RCC 7860 (cell line): ENCODE measurements at places on chromosomes 16 and 17.

DNA sequence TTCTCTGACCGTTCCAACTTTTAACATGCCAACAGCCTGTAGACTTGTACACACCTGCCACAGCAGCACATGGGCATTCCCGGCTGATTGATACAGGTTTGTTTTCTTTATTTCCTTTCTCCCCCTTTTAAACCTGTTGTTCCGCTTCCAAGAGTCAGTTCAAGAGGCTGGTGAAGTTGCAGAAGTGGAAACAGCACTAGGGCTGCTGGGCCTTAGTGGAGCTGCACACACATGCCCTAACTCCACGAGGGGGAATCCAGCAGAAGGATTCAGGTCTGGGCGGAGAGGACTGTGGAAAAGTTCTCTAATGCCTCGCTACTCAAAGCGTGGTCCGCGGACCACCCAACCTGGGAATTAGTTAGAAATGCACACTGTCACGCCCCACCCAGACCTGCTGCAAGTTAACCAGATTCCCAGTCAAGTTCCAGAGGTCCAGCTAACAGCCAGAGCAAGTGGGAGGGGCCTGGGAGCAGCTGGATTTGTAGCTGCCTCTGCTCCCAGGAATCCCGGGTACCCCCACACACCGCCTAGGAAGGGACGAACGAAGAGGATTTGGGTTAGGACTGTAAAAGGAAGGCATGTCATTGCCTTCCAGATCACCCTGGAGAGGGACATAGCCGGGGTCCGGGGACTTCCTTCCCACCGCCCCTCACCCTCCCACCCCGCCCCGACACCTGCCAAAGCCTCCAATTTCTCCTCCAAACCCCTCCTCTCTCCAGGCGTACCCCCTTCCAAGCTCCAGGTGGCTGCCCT is 542 bp downstream of the SLC39A11 start:
- peak; percentile 11 for DNase-seq

- DNase-seq, result no peak
Observed at GRCh38 chr17:81398832-81399411, 3.7 kb downstream of the BAHCC1 start.

GRCh38 chr16:59351305-59351903 is 617.3 kb upstream of the GOT2 start:
- no peak for DNase-seq

- DNase-seq, result peak; percentile 38
Observed at GRCh38 chr16:83878838-83879237, 20.1 kb upstream of the MLYCD start.

DNA sequence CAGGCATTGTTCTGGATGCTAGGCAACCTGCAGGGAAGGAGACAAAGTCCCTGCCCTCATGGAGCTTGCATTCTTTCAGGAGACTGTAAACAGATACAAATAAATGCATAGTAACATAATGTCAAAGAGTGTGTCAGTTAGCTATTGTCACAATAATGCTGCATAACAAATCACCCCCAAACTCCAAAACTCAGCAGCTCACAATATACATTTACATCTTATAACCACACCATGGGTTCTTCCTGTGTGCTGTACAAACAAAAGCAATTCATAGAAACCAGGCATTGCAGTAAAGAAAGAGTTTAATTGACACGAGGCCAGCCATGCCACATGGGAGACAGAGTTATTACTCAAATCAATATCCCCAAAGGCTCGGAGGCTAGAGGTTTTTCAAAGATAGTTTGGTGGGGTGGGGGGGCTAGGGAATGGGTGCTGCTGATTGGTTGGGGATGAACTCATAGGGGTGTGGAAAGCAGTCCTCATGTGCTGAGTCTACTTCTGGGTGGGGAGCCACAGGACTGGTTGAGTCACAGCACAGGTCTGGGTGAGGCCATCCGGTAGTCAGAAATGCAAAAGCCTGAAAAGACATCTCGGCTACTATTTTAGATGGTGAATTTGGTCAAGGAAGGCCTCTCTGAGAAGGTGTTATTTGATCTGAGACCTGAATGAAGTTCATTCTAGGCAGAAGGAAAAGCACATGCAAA is 79.0 kb downstream of the GPRC5B start:
- DNase-seq, result no peak

DNA sequence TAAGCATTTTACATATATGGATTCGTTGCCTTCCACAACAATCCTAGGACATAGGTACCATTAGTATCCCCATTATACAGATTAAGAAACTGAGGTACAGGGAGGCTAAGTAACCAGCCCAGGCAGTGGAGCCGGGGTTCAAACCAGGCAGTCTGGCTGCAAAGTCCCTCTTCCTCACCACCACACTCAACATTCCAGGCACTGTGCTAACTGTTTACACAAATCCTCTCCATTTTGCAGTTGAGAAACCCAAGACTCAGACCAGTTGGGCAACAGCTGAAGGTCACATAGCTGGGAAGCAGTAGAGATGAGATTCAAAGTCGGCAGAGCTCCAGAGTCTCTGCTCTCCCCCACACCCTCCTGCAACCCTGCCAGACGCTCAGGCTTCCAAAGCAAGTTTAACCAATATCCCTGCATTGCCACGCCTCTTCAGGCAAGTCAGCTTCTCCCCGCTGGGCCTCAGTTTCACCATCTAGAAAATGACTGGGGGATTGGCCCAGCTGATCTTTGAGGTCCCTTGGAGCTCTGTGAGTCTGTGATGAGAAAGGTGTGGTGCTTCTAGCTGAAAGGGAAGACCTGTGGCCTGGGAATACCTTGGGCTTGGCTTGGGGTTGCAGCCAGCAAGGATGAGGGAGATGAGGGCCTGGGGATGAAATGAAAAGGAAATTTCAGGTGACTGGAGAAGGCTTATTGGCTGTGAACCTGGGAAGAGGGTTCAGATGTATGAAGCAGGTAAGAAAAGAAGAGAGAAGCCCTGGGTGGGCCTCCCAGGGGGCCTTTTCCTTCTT is 14.0 kb downstream of the CCR7 start:
- DNase-seq, result no peak

DNA sequence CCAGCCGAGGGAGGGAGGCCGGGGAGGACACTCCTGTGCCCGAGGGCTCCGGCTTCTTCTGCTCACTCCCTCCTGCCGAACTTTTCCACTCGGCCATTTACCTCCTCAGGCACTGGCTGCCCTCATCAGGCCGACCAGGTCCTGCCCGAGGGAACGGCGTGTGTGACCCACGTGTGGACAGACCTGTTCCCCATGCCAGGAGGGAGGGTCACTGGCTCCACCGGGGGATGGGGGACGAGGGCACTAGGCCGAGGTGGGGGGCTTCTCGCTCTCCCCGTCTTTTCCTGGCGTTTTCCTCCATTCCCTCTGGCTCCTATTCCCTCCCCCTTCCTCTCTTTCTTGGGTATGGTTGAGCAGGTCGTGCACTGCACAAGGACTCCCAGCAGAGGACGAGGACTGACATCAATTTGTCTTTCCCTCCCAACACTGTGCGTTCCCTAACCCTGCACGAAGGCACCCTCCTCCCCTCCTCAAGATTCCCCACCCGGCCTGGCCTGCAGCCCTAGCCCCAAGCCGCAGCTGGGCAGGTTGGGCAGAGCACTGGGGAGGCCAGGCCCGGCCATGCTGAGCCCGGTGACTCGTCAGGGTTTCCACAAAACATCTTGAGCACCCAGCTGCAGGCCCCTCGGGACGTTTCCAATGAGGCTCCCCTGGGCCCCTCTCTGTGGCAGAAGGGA is 3.2 kb upstream of the IL17C start:
- DNase-seq, result no peak

DNA sequence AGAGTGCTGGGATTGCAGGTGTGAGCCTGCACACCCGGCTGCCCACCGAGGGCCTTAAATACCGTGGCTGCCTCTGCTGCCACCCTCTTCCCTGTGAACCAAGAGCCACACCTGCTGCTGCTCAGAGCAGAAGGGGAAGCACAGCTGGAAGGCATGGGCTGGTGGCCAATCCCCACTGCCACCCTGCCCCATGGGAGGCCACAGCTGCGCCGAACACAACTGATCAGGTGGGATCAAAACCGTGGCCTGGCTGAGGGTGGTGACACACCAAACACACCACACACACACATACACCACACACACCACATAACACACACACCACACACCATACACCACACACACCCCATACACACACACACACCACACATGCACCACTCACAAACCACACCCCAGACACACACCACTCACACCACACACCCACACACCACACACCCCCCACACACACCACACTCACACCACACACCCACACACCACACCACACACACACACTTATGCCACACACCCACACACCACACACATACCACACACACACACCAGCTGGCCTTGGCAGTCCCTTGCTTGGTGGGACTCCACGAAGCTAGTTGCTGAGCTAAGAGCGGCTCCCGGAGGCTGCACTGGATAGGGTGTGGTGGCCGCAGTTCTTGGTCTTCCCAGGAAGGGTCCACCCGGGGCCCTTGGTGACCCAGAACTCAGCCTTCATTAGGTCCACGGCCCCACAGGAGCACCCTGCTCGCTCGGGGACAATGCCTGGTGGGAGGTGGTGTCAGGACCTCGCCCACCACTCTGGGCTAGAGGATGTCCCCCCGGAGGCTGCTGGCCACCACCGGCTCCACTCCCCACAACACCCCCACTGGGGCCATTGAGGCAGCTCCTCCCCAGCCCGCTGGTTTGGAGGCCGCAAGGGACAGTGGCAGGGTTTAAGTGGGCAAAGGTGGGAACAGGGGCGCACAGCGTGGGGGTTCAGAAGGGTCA is 14.9 kb downstream of the CEP131 start:
- DNase-seq, result no peak
